NCI-H2171 (cell line): ENCODE measurements at places on chromosomes 5 and 9.

DNA sequence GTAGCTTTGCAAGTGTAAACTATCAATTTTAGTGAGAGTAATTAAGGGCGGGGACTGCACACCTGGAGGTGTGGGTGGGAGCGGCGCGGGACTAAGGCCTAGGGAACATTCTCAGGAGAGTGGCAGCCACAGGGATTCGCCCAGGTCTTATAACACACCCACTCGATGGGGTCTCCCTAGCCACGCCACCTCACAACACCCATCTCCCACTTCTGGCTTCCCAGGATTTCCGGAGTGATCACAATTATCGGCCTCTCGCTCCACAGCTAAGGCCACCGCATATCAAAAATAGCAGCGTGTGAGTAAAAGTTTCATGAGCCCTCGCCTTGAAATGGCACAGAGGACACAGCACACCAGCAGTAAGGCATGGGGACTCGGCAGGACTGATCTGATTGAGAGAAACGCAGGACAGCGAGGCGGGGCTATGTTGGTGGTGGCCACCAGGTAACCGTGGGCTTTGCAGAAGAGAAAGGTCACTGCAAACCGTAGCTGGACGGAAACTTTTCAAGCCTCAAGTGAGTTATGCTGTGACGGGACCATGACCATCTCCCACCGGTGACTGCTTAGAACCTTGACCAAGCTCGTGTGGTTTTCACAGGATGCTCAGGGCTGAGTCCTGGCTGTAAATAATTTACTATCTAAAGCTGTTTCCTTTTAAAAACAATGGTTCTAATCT is 1.1 kb upstream of the LPAR1 start:
- DNase-seq = no peak

- DNase-seq = no peak
These were observed 278.4 kb downstream of the MARCHF11 start for GRCh38 chr5:15901151-15901550.

GRCh38 chr9:21728781-21729180 is 73.7 kb upstream of the MTAP start:
- no peak for DNase-seq

GRCh38 chr5:150345716-150346115 is 11.8 kb upstream of the TCOF1 start:
- DNase-seq = no peak

DNA sequence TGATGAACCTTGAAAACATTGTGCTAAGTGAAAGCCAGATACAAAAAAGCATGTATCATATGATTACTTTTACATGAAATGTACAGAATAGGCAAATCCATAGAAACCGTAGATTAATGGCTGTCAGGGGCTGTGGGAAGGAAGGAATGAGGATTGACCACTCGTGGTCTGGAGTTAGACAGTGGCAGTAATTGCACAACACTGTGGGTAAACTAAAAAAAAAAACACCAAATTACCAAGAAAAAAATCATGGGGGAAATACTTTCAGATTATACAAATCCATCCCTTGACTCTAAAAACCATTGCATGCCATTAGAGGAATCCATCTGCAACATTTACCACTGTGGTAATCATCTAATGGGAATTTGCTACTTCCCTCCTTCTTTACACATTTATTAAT is 140.0 kb downstream of the SIL1 start:
- no peak for DNase-seq

DNA sequence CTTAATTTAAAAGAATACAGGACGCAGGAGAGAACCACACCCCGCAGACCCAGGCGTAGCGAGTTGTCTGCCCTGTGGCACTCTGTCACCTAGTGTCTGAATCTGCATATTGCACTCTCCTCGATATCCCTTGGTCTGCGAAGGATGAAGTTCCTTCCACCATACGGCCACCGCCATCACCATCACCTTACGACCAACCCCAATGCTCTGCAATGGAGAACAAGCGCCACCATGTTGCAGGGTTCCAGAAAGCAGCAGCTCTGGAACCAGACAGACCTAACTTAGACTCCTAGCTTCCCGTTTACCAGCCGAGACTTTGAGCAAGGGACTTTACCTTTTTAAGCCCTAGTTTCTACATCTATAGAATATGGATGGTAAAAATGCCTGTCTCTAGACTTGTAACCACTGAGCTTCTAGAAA is 77.4 kb upstream of the DMRT1 start:
- DNase-seq = peak; percentile 45

DNA sequence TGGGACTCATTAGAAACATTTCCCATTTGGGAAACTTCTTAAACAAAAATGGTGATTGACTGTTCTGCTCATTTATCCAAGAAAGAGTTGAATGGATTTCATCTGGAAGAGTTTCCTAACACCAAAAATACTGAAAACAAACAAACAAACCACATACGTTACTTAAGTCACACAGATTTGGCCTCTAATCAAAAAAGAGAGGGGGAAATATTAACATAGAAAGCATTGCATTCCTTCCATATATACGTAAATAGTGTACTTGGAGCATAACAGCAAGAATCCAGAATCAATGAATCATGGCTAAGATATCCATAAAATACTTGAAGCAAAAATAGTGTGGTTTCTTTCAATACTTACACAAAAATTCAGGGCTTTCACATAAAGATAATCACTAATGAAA is 189.8 kb upstream of the MAP3K1 start:
- DNase-seq = no peak

- DNase-seq = no peak
These were observed 203.5 kb upstream of the IER5L start for GRCh38 chr9:129381481-129381957.

DNA sequence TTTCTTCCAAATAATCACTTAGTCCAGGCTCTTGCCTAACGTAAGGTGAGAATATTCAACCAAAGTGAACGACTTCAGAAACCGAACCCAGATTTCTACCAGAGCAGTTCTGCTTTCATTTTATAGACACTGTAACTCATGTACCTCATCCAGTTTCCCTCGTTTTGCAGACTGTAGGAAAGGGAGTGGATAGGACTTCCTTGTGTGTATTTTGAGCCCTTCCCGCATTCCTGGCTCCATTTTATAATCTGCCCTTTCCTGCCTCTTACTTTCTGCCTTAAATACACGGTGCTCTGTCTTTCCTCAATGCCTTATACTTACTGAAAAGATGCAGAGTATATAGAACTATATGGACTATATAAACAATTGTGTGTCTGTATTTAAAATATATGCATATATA is 20.8 kb downstream of the MINAR2 start:
- DNase-seq = no peak

GRCh38 chr5:111892949-111893348 is 136.0 kb upstream of the NREP start:
- no peak for DNase-seq
